ENCODE measurements at places on chromosomes 5 and 9.

GRCh38 chr9:2180154-2180553, 165.0 kb downstream of the SMARCA2 start:
- no peak for DNase-seq

DNA sequence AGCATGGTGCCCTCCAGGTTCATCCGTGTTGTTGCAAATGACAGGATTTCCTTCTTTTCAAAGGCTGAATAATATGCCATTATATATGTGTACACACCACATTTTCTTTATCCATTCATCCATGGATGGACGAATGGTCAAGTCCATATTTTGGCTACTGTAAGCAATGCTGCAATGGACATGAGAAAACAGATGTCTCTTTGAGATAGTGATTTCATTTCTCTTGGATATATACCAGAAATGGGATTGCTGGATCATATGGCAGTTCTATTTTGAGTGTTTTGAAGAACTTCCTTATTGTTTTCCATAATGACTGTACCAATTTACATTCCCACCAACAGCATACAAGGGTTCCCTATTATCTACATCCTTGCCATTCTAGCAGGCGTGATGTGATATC, 67.9 kb downstream of the TEK start:
- DNase-seq, result no peak

GRCh38 chr9:3898461-3899218, 372.8 kb upstream of the RFX3 start:
- DNase-seq, result no peak

DNA sequence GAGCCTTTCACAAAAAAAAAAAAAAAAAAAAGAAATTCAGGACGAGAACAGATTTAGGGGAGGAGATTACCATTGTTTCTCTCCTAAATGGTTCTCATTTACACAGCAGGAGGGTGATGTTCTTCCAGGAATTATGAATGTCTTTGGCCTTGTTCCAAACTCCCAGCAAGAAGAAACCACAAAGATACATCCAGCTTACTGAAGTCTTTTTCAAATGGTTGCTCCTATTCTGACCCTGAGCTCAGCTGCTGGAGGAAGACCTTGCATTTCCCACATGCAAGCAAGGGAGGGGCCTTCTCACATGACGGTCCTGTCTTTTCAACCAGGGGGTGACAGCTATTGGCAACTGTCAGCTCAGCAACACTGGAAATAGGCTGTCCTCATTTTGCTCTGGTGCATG, 203.0 kb upstream of the VLDLR start:
- DNase-seq, result peak; percentile 77

DNA sequence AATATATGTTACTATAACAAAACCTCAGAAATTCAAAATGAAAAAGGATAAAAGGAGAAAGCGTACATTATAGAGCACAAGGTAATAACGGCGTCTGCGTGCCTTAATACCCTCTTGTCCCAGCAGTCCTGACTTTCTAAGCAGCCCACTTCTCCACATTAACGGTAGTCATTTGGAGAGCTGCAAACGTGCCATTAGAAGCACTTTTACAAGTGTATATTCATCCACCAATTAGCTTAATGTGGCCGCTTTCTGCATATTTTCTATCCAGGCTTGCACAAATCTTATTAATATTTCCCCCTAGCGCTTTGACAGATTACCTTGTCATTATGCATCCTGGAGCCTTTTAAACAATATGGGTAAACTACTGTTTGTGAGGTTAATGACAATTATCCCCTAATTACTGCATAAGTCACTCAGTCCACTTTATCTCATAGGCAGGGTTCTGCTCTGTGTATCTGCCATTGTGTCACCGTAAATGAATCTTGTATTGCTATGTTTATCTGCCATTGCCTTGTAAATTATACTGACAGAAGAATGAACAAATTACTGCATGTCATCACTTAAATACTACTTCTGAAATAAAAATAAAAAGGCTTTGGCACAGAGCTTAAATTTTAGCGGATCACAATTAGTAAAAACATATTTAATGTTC, 421.3 kb downstream of the BNC2 start:
- DNase-seq, result no peak

DNA sequence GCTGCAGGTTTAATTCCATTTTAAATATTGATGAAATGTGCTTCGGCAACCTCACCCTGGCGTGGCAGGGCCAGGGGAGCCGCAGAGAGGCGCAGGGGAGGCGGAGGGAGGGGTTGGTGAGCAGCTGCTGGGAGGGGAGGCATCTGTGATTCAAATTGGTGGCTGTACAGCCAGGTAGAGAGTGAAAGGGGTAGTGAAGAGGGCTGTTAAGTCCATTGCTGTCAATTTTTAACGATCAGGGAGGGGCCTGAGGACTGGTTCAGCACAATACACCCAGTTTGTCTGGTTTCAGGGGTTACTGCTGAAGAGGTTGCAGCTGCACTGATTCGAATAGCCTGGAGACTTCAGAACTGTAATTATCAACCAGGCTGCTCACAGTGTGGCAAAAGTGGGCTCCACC, 31.3 kb downstream of the LHX6 start:
- no peak for DNase-seq

- DNase-seq, result no peak
Observed at GRCh38 chr5:75701856-75702255, 15.4 kb downstream of the POC5 start.

DNA sequence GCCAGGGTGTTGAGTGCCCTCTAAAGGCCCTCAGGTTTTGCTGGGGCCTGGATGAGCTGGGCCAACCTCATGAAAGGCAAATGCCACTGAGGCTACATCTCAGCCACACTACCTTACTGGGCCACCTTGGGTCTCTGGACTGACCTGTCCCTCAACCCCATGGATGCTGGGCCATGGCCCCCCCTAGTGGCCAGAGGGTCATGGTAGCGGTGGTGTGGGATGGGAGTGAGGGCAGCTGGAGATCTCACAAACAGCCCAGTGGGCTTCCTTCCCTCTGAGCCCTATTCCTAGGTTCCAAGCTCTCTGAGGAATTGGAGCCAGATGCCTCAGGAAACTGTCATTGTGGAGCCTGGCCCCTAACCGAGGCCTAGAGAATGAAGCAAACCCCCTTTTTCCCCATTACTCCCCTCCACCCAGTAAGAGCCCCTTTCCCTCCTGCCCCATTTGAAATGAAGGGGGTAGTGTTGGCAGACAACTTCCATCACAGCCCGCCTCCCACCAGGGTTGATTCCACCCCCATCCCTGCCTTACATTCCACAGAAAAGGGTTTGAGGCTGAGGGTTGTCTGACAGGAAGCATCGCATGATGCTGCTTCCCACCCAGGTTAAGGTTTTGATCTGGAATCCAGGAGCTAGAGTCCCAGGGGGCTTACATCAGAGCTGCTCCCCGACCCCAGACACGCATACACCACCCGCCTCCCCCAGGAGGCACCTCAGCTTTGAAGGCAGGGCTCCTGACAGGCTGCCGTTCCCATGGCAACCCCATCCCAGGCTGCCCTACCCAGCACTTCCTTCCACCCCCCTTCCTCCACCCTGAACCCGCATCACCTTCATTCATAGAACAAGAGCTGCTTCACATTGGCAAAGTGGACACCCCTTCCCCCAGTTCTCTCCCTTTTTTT, 63.9 kb downstream of the PCDH1 start:
- no peak for DNase-seq

- DNase-seq, result no peak
Observed at GRCh38 chr5:176178789-176179188, 59.4 kb upstream of the SIMC1 start.

DNA sequence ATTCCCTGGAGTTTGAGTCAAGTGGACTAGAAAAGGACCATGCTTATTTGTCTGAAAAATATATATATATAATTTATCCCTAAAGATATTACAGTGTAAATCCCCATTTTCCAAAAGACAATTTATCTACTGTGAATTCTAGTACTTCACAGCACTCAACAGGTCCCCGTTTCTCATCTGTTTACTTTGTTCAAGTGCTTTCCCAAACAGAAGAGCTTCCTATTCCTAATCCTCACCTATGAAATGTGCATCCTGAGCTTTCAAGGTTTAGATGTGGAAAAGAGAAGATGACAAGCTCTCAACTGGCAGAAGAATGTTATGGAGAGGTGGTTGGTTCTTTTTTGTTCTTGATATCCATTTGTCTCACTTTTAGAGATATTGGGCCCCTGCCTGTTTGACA, 401.6 kb upstream of the ZNF608 start:
- no peak for DNase-seq

GRCh38 chr5:151264113-151264512, 11.1 kb downstream of the GM2A start:
- peak; percentile 62 for DNase-seq

DNA sequence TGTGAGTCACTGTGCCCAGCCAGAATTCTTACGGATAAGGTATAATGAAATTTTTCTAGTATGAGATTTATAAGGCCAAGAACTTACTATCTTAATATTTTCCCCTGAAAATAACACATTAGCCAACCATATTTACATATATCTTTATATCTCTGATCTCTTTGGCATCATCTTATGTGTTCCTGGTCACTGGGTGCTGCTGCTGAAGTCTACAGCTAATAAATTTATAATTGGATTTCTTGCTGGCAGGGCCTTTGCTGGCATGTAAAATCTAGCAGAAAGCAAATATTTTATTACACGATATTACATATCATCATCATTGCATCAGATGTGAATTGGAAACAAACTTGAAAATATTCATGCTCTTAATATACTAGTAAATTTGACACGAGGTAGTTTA, 590.7 kb downstream of the ANXA1 start:
- no peak for DNase-seq

DNA sequence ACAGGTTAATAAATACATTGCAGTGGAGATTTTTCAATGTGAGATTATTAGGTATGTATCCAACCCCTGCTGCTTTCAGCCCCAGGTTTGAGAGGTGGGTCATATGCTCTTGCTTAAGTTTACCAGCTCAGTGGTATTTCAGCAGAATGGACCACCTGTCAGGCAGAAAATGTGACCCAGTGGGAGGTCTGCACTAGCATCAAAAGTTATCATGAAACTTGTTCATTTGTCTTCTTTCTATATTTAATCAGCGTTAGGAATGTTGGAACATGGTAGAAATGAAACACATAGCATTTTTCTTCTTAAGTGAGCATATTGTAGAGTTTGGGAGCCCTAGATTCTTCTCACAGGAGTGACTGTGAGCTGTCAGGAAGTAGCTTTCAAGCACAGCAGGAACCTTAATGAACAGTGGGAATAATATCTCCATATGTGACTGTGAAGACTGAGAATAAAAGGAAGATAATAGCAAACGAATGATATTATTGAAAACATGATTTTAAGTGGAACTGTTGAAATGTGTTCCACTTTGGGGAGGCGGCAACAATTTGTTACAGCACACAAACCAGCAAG, 596.9 kb upstream of the CDH6 start:
- no peak for DNase-seq

GRCh38 chr5:134439210-134439654, 27.6 kb upstream of the CDKN2AIPNL start:
- DNase-seq, result peak; percentile 89

DNA sequence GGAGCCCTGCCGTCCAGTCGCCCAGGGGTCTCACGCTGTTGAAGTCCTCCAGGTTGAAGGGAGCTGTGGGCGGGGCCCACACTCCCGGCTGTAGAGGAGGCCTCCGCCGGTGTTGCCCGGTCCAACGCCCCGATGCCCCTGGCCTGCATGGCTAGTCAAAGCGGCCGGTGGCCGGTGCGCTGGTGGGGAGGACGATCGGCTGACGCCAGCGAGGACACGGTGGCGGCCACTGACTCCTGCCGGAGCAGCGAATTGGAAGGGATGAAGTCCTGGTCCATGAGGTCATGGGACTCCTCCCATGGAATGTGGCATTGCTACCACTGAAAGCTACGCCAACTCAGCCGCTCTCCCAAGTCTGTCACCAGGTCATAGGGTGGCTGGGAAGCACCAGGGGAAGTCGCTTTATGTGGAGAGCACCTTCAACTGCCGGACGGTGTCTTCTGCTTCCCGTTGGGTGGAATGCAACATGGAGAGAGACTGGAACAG, 11.8 kb downstream of the RCL1 start:
- no peak for DNase-seq

- DNase-seq, result no peak
Observed at GRCh38 chr9:130371196-130371966, 73.4 kb upstream of the ASS1 start.

- no peak for DNase-seq
Observed at GRCh38 chr9:116484492-116485061, 202.5 kb upstream of the TRIM32 start.

GRCh38 chr5:72237415-72237814, 82.6 kb downstream of the MRPS27 start:
- peak; percentile 54 for DNase-seq

- no peak for DNase-seq
Observed at GRCh38 chr9:105403552-105404248, 44.1 kb upstream of the FSD1L start.

DNA sequence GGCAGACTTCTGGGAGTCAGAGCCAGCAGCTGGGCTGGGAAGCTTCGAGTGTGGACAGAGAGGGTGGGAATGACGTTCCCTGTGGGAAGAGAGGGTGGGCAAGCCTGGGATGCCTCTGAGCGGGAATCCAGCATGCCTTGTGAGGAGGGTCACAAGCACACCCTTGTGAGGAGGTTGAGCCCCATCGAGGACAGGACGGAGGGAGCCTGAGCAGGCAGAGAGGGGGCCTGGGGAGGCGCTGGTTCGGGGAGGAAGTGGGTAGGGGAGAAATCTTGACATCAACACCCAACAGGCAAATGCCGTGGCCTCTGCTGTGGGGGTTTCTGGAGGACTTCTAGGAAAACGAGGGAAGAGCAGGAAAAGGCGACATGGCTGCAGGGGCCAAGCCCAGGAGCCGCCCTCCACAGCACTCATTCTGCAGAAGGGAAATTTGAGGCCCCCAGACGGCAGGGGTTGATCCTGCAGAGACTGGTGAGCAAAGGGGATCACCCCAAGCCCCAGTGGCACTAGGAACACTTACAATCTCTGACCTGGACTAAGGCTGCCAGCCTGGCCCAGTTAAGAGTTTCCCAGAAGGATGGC, 1.1 kb upstream of the IL13 start:
- no peak for DNase-seq

GRCh38 chr9:17025281-17025680, 109.6 kb upstream of the CNTLN start:
- peak; percentile 26 for DNase-seq

DNA sequence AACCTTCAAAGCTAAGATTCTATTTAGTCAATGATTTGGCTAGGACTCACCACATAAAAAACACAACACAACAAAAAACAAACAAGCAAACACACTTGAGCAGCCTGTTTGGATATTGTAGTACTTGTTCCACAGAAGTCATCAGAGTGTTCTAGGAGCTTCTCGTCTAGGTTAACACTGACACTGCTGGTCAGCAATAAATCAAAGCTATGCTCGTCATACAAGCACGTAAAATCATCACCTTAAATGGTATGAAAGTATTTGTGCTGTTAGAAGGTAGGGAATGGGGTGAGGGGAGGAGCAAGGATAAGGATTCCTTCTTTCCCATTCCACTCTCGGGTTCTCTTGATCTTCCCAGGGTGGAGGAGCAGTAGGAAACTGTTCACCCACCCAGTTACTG, 88.0 kb downstream of the ARL15 start:
- DNase-seq, result no peak

DNA sequence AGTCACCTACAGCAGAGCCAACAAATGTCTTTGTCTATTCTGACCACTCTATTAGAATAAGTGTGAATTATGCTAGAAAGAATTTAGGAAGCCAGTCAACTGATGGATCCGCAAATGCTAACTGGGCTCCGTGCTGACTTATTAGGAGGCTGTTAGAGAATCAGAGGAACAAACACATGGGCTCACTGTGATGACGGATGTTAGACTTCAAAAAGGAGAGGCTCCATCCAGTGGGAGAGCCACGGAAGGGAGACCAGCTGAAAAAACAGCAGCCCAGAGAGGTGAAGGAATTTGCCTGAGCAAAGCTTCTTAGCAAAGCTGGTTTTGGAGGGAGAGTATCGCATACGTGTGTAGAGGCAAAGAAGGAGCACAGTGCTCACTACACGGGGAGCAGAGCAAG, 5.8 kb upstream of the TGFBI start:
- DNase-seq, result no peak

Data from iris pigment epithelial cell (primary cell).